Skeletal muscle tissue (tissue), 5 donors: ENCODE measurements at places on chromosomes 12 and 14. TPM values are rescaled to one million over a fixed set of nuclear protein-coding genes. Genes with fewer than 3 reads are reported as not detected.

Gene PTPRB
- 19.3 TPM for total RNA-seq

Gene ACACB
- 27.7 TPM for total RNA-seq

Gene SLC7A8
- total RNA-seq = 4.7 TPM

Gene FGF6
- 16.2 TPM for total RNA-seq
